ENCODE measurements at places on chromosomes 5 and 9.

DNA sequence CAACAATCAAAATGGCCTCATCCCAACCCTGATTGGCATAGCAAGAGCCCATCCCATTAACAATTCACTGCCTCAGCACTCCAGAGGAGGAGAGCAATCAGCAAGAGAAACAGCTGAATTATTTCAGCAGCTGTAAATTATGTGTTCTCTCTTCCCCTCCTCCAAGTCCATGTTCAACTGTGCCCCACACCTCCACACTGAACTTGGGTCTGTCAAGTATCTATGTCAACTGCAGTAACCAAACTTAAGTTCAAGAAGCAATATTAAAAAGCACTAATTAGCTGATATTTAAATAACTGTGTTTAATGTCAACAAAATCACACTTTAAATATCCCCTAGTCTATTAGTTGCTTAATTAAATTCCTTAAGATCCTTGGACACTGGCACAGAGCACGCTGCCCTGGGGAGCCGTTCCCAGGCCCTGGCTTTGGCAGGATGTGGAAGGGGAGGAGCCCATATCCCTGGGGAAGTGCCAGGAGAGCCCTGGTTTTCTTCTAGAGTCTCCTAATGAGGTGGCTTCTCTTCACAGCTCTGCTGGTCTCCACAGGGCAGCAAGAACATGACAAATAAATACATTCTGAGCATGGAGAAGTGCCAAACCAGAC is 50.6 kb downstream of the SIL1 start:
- no peak for DNase-seq

DNA sequence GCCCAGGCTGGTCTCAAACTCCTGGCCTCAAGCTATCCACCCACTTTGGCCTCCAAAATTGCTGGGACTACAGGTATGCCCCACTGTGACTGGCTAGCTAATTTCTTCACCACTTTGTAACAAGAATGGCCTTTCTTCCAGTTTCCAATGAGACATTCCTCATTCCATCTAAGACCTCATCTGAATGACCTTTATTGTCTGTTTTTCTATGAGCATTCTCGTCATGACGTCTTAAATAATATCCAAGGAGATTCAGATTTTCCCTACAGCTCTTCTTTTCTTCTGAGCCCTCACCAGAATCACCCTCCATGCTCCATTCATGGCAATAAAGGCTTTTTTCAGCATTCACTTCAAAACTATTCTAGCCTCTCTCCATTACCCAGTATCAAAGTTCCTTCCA is 30.2 kb upstream of the STK32A start:
- no peak for DNase-seq

GRCh38 chr9:9855177-9856078 is 757.4 kb downstream of the PTPRD start:
- no peak for DNase-seq

DNA sequence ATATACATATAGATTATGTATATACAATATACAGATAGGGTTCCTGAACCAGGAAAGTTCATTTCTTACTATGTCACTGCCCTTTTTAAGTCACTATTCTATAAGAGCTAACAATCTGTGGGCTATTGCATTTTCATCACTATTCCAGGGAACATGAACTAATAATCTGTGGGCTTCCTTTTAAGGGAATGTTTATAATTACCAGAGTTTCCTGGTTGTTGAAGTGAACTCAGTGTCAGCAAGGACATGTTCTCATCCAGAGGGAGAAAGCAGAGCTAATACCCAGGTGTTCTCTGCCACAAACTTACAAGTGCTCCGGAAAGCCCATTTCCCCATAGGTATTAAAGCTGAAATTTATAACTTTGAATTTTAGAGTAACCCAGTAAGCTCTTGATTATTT is 69.6 kb downstream of the CWC27 start:
- DNase-seq: no peak

DNA sequence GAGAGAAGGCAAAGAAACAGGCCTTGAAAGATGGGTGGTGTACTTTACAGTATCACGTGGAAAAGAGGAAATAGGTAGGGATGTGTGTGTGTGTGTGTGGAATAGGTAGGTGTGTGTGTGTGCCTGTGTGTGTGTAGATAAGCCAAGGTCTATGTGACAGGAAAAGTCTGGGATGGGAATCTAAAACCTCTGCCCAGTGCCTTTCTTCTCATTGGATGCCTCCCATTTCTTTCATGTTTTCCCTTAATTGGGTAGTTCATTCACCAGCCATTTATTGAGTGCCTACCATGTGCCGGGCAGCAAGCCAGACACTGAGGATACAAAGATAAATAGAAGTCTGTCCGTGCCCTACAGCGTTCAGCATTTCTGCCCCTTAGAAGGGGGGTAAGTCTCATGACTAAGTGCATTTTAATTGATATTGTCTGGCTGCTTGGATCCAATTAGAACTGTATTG is 1.0 kb downstream of the URM1 start:
- DNase-seq: peak; percentile 30

Measured in amygdala (tissue), 56 donors.